ENCODE measurements at places on chromosomes 6 and 20.

- no peak for DNase-seq
Observed at GRCh38 chr6:99349171-99350141, at the start of gene FAXC. FAXC (minus strand) TSS chr6:99349674; CDS start chr6:99349372, 302 bp downstream.

GRCh38 chr20:24096864-24097450 is 108.4 kb upstream of the GGTLC1 start:
- no peak for DNase-seq

DNA sequence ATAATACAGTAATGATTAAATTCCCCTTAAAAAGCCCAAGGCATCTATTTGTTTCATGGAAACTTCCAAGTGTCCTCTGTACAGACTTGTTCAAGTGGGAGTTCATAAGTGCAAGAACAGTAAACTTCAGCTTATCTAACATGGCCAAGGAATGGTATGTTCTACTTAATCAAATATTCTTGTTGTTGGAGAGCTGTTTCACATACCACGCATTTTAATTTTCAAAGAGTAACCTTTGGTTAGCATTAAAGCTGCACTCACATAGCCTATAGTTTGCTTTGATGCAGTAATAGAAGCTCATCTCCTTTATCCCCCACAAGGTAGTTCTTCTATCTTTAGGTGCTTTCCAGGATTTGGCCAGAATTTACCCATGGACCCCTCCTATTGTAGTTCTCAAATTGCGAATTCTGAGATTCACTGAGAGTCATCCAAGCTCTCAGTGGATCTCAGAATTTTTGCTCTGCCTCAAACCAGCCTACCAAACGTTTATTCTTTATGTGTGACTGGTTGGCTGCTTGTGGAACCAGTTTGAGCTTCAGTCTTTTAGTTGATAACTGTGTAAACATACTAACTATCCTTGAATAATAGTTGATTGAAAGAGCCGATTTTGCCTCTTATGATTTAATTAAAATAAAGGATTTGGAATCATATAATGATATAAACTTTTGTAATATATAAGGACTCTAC is 668.0 kb upstream of the FLRT3 start:
- DNase-seq = no peak

GRCh38 chr20:22716821-22717351 is 132.5 kb upstream of the FOXA2 start:
- peak; percentile 10 for DNase-seq

- no peak for DNase-seq
Observed at GRCh38 chr6:41056768-41057490, 3.9 kb downstream of the APOBEC2 start.

DNA sequence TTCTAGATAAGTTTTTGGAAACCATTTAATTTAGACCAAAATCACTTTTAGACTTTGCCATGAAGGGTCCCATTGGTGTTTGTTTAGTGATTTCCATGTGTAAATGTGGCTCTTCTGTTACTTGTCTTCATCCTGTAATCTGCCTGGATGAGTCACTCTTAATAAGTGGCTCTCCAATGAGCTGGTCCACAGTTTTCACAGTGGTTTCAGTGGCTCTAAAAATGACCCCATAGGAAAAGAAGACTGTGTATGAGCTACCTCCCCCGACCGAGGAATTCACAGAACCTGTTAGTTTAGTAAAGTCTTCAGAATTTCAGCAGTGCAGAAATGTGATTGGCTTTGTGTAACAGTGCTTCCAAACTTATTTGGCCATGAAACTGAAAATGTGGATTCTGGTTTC is 492.0 kb upstream of the MARCKS start:
- DNase-seq = no peak

- no peak for DNase-seq
Observed at GRCh38 chr20:14783766-14784165, 446.4 kb upstream of the FLRT3 start.

- DNase-seq = no peak
Observed at GRCh38 chr20:63774306-63774705, 34.7 kb downstream of the SLC2A4RG start.

DNA sequence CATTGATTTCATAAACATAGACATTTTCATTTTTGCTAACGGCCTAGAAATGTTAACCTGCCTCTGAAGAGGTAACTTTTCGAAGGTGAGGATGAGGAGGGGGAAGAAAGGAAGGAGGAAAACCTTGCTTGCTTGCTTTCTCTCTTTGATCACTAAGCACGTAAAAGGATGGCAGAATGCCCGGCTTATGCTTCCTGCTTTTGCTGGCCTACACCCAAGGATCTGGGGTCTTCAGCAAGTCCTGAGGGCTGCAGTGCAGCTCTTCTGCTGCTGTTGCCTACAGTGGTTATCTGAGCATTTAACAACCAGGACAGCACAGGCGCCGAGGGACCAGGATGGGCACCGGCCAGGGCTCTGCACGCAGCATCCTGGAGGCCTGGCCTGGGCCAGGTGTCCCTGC is 150.8 kb upstream of the TAB2 start:
- no peak for DNase-seq
